ENCODE measurements at places on chromosomes 3 and 15.

GRCh38 chr3:48222616-48223513 lies at the start of gene CAMP:
TSS of gene CAMP (plus strand) at chr3:48223495. CDS start at chr3:48223512, 17 bp downstream.
- peak; percentile 92 for DNase-seq

DNA sequence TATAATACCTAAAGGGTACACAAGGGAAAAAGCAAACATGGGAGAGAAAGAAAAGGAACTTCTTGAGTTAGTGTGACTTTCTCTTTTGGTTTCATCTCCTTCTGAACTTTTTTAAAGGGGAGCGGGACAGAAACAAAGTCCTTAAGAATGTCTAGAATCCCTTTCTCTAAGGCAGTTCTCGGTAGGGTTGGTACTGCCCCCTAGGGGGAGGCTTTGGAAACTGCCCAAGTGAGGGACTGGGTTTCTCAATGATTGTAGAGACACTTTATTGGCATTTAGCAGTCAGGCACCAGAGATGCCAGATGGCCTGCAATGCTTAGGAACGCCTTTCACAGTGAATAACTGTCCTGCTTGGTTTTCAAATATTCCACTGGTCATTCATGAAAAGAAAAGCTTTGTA lies 172.7 kb downstream of the WDR72 start:
- peak; percentile 48 for DNase-seq

- no peak for DNase-seq
Measured at GRCh38 chr15:80732818-80733217, 37.7 kb downstream of the ABHD17C start.

DNA sequence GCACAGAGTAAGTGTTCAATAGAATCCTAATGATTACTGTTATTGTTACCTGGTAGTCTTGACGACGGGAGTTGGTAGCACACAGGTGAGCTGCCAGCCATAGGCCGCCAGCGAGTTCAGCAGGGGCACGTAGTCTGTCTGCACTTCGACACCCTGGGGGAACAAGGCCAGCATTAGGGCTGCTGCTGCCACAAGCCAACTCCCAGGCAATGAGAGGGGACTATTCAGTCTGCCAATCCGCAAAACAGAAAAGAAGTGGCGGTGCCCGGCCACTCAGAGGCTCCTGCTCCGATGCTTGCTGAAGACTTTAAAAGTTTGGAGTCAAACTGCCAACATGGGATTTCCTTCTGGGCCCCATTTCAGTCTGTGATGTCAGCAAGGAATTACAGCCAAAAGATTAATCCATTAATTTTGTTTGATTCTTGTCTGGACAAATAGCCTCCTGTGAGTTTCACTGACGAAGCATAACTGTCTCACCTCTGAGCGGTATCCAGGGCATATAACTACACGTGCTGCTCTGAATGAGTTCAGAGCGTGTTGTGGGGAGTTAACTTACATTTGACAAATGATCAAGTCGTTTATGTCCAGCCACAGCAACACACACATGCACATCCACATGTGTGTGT lies 61.8 kb downstream of the OXNAD1 start:
- DNase-seq: no peak

DNA sequence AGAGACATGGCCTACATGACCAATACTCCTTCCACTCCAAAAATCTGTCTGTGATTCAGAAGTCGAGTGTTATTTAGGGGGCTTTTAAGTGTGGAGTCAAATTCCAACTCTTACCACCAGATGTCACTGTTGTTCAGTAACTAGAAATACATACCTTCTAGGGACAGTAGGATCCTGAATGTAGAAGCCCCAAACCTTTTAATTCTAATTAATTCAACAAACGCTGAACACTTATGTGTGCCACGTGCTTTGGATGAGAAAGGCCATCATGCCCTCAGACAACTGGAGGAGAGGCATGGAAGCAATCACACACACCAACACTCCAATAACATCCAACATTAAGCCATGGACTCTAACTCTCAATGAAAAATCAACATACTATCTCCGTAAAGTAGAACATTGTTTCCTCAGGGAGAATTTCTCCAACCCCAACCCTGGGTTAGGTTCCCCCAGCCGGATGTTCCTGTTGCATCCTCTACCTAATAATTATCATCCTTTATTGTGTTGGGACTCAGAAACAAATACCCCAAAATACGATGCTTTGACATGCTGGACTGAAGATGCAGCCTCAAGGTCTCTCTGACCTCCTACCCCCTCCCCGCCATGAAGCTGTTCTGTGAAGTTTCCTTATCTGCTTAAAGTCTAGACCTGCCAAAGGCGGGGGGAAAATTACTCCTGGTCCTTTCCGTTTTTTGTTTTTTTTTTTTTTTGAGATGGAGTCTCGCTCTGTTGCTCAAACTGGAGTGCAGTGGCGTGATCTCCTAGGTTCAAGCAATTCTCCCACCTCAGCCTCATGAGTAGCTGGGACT lies 8.0 kb upstream of the CCDC13 start:
- DNase-seq: no peak

GRCh38 chr15:67762610-67763368 lies 62.5 kb upstream of the SKOR1 start:
- DNase-seq: no peak

- DNase-seq: no peak
Measured at GRCh38 chr3:31621314-31621713, 88.6 kb downstream of the STT3B start.

- DNase-seq: no peak
Measured at GRCh38 chr15:84788500-84788899, 28.7 kb upstream of the ALPK3 start.

DNA sequence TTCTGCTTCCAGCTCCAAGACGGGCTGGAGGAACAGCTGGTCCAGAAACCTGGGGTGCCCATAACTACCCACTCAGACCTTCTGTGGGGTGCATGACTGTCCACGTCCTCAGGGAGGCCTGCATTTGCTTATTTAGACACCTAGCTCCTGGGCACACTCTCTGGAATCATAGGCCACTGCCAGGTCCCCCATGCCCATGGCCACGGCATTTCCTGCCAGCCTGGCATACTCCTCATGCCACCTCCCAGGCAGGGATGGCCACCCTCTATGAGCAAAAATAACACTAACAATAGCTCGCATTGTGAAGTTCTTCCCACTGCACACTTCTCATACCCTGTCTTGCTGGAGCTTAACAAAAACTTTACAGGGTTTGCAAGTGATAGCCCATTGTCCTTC lies 166.9 kb upstream of the TPM1 start:
- no peak for DNase-seq

GRCh38 chr3:41489231-41489630 lies 289.9 kb downstream of the CTNNB1 start:
- DNase-seq: no peak

- no peak for DNase-seq
Measured at GRCh38 chr3:194306109-194306686, 44.9 kb downstream of the CPN2 start.

DNA sequence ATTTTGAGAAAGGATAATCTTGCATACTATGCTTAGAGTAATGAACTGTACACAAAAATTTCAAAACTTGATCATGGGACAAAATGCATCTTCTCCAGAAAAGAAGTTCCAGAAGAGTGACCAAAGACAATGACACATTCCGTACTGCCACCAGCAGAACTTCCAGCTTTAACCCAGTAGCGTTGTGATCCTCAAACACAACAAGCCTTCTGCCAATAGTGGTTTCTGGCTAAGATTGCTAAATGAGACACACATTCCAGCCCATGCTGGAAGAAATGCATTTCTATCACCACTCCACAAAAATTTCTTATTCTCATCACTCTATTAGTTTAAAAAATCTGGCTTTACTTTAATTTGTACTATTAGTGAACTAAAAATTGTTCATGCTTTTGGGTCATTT lies 334.9 kb downstream of the TBC1D5 start:
- no peak for DNase-seq

DNA sequence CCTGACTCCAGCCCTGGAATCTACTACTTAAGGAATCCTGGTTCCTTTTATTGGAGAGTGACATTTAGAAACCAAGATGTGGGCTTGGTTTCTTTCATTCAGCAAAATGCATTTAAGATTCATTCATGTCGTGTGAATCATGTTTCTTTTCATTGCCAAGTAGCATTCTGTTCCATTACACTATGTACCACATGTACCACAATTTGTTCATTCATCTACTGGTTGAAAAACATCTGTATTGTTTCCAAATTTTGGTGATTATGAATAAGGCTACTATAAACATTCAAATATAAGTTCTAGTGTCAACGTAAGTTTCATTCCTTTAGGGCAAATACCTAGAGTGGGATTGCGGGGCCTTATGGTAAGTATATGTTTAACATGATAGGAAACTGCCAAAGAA lies 264.2 kb downstream of the VPS13C start:
- no peak for DNase-seq

DNA sequence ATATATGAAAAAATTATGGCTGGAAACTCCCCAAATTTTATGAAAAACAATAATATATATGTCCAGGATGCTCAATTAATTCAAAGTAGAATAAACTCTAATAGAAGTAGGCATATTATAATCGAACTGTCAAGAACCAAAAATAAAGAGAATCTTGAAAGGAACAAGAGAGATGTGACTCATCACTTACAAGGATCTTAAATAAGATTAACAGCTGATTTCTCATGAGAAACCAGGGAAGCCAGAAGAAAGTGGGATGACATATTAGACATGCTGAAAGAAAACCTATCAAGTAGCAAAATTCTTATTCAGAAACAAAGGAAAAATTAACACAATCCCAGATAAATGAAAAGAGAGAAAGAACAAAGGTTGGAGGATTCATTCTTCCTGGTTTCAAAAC lies 66.8 kb downstream of the FAIM start:
- no peak for DNase-seq

DNA sequence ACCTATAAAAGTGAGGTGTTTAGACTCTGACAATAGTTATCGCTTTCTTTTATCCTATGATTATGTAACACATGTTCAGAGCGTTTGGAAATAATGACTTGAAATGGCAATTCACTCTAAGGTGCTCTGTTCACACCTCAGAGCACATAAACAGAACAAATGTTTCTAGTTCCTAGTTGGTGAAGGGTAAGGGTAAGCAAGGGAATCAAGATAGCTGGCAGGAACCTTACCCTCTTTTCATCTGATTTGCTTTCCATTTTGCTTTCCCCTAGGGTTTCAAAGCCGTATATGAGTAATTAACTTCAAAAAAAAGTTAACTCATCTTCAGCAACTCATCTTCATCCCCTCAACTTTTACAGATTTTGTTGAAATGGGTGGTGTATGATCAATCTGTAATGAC lies 2.3 kb upstream of the ATOSA start:
- no peak for DNase-seq

- no peak for DNase-seq
Measured at GRCh38 chr15:52717924-52718323, 38.7 kb upstream of the ATOSA start.

- DNase-seq: no peak
Measured at GRCh38 chr15:85795337-85796305, 896 bp upstream of the KLHL25 start.

GRCh38 chr3:17626395-17626794 lies 116.0 kb downstream of the TBC1D5 start:
- no peak for DNase-seq

All from Right ventricle myocardium inferior (tissue), 1 donor.